ENCODE measurements at places on chromosomes 7 and 10. TPM values are rescaled to one million over a fixed set of nuclear protein-coding genes. Genes with fewer than 3 reads are reported as not detected.

The SRRM3 gene
- total RNA-seq = 1.9 TPM

The EXOC4 gene
- 121 TPM for total RNA-seq

The BTRC gene
- 9.9 TPM for total RNA-seq

The PNLIPRP3 gene
- total RNA-seq = not detected

All from hair follicle dermal papilla cell (primary cell).